NCI-H526 (cell line): ENCODE measurements at places on chromosomes 13 and 19.
A peak's percentile ranks its signal among the peaks of the same experiment; 100 is the strongest.

GRCh38 chr19:54207676-54207982 lies 7.0 kb downstream of the RPS9 start:
- no peak for DNase-seq

GRCh38 chr19:38055655-38056521 lies 148.9 kb downstream of the SIPA1L3 start:
- no peak for DNase-seq

DNA sequence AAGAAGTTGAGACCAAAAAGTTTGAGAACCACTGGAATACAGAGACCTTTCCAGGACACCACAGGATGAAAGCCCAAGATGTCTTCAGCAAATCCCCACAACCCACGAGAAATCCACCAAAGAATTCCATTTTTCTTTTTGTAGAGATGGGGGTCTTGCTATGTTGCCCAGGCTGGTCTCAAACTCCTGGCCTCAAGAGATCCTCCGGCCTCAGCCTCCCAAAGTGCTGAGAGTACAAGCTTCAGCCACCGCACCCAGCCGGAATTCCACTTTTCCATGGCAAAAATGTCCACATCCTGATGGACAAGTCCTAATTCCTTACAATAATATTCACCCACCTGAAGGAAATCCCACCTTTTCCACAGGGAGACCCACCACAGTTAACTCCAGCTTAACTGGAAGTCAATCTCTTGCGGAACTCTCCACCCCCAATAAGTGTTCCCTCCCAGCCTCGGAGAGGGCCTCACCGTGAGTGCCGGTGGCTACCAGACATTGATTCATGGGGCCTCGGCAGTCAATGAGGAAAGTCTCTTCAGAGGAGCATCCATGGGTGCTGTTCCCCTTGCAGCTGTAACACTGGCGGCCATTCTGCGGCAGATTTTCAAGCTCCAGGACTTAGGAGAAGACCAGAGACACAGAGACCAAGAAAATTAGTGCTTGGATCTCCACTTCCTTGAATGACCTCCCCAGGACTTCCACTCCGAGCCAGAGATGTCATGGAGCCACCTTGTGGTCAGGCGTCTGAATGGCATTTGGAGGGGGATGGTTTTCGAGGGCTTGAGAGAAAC lies 12.3 kb upstream of the CADM4 start:
- DNase-seq, result peak; percentile 64

GRCh38 chr19:45444318-45445041 lies 20.8 kb upstream of the ERCC1 start:
- peak; percentile 40 for DNase-seq

DNA sequence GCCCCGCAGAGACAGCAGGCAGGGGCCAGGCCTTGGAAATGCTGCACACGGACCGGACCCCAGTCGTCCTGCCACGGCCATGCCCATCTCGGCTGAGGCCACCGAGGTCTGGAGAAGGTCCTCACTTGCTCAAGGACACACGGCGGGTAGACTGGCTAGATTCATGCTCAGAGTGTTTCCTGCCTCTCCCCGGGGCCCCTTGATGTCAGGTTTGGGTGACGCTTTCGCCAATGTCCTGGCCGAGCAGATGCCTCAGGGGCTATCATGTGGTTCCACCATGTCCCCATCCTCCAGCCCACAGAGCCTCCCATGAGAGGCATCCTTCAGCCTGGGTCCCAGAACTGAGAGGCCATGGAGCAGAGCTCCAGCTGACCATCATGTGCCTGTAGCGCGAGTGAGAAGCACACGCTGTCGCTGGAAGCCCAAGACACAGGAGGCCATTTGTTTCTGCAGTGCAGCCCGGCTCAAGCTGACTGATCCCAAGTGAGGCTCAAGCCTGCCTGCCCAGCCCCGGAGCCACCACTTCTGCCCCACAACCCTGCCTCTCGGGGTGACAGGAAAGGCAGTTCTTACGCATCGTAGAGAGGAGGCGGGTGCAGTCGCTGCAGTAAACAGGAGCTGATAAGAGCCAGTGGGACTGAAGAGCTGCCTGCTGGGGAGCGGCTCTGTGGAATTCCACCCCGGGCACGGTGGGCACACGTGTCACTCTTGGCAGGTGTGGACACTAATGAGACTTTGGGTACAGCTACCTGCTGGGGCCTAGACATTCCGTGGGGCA lies 53.9 kb upstream of the GAS6 start:
- DNase-seq, result no peak

DNA sequence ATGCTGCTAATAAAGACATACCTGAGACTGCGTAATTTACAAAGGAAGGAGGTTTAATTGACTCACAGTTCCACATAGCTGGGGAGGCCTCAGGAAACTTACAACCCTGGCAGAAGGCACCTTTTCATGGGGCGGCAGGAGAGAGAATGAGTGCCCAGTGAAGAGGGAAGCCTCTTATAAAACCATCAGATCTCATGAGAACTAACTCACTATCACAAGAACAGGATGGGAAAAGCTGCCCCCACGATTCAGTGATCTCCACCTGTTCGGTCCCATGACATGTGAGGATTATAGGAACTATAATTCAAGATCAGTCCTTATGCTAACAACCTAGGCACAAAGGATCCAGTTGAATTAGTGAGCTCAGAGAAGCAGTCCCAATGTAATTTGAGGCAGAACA lies 59.4 kb downstream of the GPC6 start:
- DNase-seq, result no peak

- DNase-seq, result peak; percentile 23
These were observed 19.8 kb upstream of the TCF3 start for GRCh38 chr19:1672038-1672768.

DNA sequence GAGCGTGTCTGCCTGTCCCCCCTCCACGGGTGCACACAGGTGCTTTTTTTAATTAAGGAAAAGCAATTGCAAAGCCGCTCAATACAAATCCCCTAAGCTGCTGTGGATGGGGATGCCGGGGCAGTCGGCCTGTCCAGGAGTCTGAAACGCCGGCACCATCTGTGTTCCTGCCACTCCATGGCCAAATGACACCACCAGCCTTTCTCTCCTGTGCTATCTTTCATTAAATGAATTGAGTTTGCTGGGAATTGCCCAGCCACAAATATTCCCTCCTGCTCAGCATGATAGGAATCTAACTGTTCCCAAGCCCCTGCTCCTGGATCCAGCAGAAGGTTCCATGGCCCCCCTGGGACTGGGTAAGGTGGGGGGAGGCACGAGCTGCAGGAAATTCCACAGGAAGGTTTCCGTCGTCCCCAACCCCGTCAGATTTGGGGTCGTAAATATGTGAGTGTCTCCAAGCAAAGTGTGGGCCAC lies 139.2 kb downstream of the KDM4B start:
- DNase-seq, result no peak

- DNase-seq, result no peak
These were observed 87.1 kb downstream of the ATP11A start for GRCh38 chr13:112776971-112777370.

DNA sequence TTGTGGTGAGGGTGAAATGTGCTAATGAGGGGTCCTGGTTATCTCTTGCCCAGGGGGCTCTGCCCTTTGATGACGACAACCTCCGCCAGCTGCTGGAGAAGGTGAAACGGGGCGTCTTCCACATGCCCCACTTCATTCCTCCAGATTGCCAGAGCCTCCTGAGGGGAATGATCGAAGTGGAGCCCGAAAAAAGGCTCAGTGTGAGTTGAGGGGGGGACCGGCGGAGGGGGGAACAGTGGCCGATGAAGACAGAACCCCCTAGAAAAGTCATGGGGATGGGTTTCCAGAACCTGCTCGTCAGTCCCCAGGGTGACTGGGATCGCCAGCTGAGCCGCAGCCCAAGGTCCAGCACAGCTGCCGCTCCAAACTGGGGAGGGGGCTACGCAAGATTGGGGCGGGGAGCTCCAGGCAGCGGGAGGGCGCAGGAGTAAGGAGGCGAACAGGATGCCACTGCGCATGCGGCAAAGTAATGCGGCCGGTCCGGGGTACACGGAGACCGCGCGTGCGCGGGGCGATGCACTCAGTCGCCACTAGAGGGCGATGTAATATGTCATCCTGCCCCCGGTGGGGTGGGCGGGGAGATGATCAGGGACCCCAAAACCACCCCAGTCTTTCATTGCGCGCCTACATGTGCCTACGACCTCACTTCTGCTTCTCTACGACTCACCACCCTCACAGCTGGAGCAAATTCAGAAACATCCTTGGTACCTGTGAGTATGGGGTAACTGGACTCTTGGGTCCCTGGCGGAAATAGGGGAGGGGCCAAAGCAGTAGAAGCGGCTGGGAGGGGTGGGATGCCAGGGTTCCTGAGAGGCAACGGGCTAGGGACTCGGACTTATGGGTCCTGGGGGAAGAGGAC lies 17.9 kb downstream of the BRSK1 start:
- DNase-seq, result peak; percentile 93

DNA sequence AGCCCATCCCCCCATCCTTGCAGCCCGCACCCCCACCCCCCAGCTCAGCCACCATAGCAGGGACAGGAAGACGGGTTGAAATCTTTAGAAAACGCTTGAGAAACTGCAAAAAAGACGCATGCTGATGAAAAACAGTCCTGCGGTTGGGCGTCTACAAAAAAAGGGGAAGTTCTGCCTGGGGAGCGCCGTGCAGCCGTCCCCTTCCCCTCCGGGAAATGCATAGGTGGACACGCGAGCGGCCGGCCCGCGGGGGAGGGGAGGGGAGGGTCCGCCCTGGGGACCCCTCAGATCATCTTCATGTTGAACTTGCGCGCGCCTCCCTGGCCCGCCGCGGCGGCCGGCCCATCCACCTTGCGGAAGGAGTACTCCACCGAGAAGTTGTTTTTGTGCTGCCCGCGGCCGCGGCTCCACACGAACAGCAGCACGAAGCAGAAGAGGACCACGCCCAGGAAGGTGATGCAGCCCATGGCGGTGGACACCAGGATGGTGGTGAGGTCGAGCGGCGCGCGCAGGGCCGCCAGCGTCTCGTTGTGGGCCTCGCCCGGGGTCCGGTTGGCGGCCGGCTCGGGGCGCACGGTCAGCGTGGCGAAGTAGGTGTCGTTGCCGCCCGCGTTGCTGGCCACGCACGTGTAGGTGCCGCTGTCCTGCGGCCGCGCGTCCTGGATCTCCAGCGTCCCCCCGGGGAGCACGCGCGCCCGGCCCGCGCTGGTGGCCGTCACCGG lies 7.9 kb upstream of the PEAK3 start:
- no peak for DNase-seq

DNA sequence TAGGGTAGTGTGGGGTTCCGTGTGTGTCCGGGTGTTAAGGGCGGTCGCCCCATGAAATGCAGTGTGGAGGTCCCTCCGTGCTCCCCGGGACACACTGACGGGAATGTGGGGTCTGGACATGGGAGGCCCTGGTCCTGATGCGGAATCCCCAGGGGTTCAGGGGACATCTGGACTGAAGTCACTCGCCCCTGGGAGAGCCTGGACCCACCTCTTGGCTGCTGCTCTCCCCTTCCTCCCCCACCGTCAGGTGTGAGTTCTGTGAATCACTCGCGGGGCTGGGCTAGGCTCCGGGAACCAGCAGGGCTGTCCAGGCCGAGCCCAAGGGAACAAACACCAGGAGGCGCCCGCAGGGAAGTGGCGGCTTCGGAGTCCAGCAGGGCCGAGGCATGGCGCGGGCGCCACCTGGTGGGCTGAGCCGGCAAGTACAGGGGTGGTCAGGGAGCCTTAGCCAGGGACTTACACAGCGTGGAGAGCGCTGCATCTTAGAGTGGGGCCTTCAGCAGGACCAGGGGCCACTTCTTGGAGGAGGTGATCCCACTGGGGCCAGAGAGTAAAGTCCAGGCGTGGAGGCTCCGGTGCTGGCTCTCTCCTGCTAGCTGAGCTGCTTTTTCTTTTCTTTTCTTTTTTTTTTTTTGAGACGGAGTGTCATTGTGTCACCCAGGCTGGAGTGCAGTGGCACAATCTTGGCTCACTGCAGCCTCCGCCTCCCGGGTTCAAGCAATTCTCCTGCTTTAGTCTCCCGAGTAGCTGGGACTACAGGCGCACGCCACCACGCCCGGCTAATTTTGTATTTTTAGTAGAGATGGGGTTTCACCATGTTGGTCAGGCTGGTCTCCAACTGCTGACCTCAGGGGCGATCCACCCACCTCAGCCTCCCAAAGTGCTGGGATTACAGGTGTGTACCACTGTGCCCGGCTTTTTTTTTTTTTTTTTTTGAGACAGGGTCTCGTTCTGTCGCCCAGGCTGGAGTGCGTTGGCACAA lies 20.1 kb downstream of the WTIP start:
- peak; percentile 97 for DNase-seq

- no peak for DNase-seq
These were observed 194.6 kb upstream of the NBEA start for GRCh38 chr13:34747507-34747906.

DNA sequence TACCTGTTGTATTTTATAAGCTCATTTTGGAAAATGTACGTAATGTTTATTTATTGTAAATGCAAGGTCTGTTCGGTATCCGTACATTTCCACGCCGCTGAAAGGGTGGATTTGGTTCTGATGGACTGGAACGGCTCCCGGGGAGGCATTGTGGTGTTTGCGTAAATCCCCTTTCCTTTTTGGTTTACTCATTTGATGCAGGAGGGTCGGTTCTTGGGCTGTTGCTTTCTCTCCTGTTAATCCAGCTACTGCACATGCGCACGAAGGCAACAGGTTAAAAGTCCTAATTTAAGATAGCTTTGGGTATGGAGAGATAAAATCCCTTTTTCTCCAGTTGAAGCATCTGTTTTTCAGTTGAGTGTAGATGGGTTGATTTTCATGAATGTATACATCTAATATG lies 224.4 kb downstream of the TM9SF2 start:
- no peak for DNase-seq

DNA sequence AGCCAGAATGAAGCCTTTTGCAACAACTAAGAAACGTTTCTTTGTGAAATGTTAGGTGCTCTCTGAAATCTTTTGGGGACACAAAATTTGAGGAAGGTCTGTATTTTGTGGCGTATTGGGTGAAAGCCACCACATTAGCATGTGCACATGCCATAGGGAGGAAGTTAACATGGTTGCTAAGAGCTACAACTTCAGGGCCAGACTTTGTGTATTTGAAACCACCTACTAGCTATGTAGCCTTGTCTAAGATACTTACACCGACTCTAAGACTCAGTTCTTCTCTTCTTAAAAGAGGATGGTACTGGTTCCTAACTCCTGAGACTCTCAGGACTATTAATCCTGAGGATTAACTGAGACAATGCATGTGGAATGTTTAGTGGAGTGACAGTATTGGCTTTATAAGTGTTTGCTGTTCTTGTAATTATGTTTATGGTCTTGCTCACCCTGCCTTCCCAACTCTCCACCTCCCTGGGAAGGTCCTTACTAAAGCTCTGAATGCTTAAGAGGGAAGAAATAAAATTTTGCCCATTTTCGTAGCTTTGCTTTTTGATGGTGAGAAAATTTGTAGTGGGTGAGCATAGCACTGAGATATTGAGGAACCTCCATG lies 15.5 kb downstream of the SERP2 start:
- no peak for DNase-seq
